ENCODE measurements at places on chromosomes 5 and 9. TPM values are rescaled to one million over a fixed set of nuclear protein-coding genes. Genes with fewer than 3 reads are reported as not detected.

RLN1 gene
- 2.2 TPM for total RNA-seq

DNA sequence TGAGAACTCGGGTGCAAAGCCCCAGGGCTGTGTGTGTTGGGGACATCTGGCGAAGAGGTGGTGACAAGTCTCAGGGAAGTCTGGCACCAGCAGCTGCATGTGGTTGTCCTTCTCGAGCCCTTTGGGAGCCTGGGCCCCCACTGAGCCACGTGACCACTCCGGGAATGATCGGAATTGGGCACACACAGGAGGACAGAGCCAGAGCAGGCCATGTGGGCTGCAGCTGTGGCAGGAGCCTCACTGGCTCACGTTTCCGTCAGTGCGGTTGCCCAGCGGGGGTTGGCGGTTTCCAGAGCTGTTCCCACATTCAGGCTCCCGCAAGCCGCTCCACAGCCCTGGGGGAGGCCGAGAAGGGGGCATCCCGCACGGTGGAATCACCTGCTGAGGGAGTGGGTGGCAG, 6.8 kb upstream of the CEL start:
- no peak for DNase-seq

MARCHF11 gene
- not detected for total RNA-seq

CDHR2 gene
- total RNA-seq = 2.3 TPM

- no peak for DNase-seq
Observed at GRCh38 chr5:65961633-65962032, 35.3 kb downstream of the ERBIN start.

INSL6 gene
- total RNA-seq = not detected

SLC6A18 gene
- not detected for total RNA-seq

Data from activated CD4-positive, alpha-beta memory T cell treated with anti-CD3 and anti-CD28 coated beads, Interleukin-2, amount 10 ng/mL, durations not matched to agents 7 days and 5 days (primary cell).